Memory B cell (primary cell): ENCODE measurements at places on chromosomes 5 and 9.

GRCh38 chr5:143244000-143244736, 159.3 kb downstream of the NR3C1 start:
- DNase-seq = no peak

DNA sequence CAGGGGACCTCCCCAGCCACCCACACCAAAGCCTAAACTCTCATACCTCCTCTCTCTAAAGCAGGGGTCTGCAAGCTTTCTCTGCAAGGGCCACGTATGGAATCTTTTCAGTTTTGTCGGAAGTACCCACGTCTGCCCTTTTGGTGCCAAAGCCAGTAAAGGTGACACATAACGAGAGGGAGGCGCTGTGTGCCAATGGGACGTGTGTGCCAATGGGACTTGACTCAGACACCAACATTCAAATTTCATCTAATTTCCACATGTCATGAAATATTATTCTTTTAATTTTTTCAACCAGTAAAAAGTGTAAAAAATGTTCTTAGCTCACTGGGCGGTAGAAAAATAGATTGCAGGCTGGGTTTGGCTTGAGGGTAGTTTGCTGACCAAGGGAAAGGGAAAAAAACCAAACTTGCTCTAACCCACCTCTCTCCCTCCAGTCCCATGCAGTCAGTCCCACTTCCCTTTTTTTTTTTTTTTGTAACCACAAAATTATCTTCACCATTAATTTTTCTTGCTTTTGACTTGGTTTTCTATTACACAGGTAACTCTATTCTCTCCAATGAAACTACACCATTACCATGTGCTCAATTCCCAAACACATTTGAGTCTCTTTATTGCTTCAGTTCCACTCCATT, 25.5 kb downstream of the OR2V1 start:
- DNase-seq = no peak

DNA sequence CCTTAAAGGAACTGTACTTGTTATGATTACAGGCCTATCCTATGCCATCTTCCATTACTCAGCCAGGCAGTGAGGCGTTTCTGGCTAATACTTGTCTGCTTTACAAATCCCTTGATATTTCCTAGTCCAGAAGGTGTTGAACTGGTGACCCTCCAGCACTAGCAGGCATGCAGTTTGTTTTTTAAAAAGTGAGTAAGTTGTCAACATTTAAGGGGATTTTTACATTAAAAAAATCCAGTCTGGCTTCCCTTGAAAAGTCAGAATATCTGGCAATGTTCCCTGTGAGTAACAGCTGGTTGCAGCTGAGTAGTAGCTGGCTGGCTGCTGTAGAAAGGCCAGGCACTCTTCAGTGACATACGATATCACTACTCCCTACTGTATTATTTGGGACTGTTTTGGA, 21.8 kb downstream of the GRIN3A start:
- DNase-seq = no peak

GRCh38 chr9:71826279-71826678, 58.0 kb upstream of the CEMIP2 start:
- no peak for DNase-seq

DNA sequence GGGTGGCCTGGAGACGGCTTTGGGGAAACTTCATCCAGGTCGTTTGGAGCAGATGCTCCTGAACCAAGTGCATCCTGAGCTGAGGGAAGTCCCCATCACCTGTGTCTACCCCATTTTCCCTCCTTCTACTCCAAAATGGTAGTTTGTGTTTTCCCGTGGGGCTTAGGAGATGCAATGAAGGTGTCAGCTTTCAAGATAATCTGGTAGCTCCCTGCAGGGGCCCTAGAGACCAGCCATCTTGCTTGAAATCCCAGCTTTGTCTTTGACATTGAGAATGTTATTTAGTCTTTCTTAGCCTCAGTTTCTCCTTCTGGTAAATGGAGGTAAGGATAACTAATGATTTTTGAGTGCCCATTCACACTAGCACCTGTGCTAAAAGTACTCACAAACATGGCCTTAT, 77.4 kb downstream of the WWC1 start:
- DNase-seq = no peak

GRCh38 chr5:109668237-109668636, 21.5 kb upstream of the MAN2A1 start:
- no peak for DNase-seq

GRCh38 chr5:174799121-174799520, 74.7 kb downstream of the MSX2 start:
- DNase-seq = no peak

GRCh38 chr9:98120476-98120875, 1.5 kb upstream of the TRIM14 start:
- DNase-seq = no peak

DNA sequence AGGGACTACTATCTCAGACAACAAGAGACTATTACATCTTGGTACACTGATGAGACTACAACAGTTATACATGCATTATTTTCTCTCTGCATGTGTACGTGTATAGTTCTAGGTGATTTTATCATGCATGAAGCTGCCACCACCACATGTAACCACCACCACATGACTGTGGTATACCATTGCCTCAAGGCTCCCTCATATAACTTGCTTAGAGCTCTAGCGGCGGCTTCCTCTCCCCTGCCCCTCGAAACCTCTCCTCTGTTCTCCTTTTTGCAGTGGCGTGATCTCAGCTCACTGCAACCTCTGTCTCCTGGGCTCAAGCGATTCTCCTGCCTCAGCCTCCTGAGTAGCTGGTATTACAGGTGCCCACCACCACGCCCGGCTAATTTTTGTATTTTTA, 162.3 kb downstream of the AOPEP start:
- peak; percentile 39 for DNase-seq

DNA sequence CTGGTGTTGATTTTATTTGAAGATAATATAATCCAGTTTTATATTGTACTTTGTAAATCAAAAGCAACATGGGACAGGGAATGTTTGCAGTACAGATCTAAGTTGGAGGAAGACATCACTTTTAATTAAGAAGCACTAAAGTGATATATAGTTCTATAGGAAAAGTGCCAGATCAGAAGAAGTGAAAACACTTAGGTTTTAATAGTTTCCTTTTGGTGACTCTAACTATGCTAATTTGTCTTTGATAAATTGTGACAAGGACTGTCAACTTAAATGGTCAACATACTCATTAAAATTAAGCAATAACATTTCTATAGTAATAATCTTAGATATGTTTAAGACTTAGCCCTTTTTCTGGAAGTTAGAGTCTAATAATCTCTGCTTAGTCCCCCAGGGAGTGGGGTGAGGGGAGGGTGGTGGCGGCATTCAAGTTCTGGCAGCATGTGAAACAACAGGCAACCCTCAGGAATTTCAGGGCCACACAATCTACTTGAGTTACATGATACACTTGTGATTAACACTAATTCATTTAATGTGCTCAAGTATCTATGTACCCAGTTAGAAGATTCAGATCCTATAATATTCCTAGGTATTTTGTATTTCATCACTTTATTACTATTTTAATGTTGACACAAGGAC, 1026.5 kb downstream of the NR2F1-AS1 start:
- DNase-seq = no peak

GRCh38 chr5:159184236-159184635, 25.1 kb downstream of the RNF145 start:
- no peak for DNase-seq

- DNase-seq = no peak
These were observed 514.2 kb downstream of the RAB3C start for GRCh38 chr5:59097116-59097515.

DNA sequence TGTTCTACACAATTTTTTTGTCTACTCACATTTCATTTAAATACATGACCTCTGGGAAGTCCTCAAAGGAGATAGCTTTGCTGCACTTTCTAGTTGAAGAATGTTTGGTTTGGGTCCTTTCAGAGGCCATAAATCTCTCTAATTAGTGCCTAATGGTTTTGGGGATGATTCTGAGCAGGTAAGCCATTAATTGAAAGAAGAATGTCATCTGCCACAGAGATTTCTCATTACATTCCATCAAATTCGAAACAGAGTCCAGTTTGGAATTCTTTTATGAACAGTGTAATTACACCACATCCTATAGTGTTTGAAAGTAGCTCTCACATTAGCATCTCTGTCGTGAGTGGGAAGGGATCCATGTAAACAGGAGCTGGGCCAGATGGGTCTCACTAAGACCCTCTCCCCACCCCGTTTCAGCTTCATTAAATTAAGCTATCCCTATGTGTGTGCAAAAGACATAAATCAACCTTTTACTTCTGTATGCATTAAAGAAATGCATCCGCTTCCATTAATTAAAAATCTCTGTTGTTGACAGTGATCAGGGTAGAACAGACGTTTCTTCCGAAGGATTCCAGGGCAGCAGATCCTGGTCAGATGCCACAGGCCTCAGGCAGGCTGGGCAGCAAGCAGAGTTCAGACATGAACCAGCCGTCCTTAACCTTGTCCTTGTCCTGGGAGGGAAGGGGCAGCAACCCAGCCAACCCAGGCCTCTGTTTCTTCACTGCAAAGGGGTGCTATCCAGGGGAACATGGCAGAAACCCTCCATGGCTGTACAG, 99.8 kb upstream of the MAP1B start:
- no peak for DNase-seq

DNA sequence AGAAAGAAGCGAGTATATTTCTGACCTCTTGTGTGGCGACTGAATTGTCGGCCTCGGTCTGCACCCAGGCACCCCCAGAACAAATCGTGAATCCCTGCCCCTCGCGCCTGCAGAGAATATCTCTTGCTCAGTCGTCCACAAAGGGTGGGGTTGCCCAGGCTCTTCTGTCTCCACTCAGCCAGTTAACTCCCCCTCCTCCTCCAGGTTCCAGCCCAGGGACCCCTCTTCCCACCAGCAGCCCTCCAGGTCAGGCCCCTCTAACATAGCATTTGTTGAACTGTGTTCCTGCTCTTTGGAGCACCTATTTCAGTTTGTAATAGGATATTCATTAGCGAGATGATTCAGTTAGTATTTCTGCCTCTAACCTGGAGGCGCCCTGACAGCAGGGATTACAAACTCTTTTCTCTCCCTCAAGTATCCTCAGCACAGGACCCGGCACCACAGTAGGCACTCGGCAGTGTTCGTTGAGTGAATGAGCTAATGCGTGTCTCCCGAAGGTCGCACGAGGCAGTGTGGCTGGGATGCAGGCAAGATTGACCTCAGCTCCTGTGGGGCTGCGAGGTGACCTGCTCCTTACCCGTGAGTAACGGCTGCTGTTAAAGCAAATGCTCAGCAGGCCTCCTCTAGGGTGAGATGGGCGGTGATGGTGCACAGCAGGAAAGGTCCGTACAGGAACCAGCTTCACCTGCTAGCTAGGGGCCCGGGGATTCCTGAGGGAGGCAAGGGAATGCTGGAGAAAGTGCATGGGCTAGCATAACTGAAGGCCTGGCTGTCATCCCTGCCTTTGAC, 25.8 kb downstream of the ZBTB34 start:
- DNase-seq = no peak

DNA sequence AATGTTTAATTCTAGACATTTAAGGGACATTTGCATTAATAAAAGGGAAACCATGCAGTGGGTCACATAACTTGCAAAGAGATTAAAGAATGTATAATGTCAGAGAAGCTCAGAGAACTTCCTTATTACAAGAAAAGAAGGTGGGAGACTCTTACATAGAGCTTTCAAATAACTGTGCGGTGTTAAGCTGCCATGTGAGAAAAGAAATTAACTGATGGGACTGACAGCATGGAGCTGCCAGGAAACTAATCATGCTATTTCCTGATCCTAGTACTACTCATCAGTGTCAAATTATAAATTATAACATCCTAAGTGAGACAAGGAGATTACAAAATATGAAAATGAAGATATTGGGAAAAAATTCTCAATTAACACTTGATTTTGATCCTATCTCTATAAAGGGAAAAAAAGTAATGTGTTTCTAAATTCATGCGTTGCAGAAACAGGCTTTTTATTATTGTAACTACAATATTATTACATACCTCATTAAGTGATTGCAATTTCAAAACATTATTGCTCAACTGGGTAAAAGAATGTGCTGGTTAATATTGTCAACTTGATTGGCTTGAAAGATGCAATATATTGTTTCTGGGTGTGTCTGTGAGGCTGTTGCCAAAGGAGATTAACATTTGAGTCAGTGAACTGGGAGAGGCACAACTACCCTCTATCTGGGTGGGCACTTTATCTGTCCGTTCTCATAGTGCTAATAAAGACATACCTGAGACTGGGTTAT, 609.5 kb upstream of the NUDT12 start:
- DNase-seq = no peak

DNA sequence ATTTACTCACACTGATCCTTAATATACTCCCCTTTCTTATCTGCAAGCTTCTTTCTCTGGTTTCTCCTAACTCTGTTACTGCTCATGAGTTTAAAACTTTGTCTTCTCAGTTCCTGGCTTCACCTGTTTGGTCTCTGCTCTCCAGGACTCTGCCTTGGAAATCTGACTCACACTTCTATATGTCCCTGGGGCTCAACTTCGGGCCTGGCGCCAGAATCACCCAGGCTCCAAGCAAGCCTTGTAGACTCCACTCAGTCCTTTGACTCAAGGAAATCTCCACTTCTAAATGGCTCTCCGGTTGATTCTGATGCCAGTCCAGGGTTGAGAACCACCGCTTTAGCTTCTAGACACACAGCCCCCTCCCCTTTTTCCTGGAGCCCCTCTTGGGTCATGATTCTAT, 57.8 kb downstream of the TMC1 start:
- DNase-seq = no peak

DNA sequence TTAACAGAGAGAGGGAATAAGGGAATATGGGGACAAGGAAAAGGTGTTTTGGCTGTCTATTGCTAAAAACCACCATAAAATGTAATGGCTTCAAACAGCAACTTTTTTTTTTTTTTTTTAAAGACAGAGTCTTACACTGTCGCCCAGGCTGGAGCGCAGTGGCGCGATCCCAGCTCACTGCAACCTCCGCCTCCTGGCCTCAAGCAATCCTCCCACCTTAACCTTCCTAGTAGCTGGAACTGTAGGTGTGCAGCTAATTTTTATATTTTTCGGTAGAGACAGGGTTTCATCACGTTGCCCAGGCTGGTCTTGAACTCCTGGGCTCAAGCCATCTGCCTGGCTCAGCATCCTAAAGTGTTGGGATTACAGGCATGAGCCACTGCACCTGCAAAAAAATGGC, 4.3 kb upstream of the SPATA24 start:
- DNase-seq = no peak
